ENCODE measurements at places on chromosomes 5 and 9. TPM values are rescaled to one million over a fixed set of nuclear protein-coding genes. Genes with fewer than 3 reads are reported as not detected.
A peak's percentile ranks its signal among the peaks of the same experiment; 100 is the strongest.

DNA sequence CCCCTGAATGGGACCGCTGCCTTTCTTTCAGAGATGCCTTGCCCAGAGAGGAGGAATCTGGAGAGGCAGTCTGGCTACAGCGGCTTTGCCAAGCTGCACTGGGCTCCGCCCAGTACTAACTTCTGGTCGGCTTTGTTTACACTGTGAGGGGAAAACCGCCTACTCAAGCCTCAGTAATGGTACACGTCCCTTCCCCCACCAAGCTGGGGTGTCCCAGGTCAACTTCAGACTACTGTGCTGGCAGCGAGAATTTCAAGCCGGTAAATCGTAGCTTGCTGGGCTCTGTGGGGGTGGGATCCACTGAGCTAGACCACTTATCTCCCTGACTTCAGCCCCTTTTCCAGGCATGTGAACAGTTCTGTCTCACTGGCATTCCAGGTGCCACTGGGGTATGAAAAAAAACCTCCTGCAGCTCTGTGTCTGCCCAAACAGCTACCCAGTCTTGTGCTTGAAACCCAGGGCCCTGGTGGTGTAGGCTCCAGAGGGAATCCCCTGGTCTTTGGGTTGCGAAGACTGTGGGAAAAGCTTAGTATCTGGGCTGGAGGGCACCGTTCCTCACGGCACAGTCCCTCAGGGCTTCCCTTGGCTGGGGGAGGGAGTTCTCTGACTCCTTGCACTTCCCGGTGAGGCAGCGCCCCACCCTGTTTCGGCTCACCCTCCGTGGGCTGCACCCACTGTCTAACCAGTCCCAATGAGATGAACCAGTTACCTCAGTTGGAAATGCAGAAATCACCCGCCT, 171.2 kb downstream of the CWC27 start:
- no peak overlapping the region for H3K4me3 ChIP-seq
- H3K27ac ChIP-seq = no peak overlapping the region
- H3K4me1 ChIP-seq = no peaks in the 10 kb centered on the region
- no peaks in the 10 kb centered on the region for H3K27me3 ChIP-seq
- no peak for DNase-seq

DNA sequence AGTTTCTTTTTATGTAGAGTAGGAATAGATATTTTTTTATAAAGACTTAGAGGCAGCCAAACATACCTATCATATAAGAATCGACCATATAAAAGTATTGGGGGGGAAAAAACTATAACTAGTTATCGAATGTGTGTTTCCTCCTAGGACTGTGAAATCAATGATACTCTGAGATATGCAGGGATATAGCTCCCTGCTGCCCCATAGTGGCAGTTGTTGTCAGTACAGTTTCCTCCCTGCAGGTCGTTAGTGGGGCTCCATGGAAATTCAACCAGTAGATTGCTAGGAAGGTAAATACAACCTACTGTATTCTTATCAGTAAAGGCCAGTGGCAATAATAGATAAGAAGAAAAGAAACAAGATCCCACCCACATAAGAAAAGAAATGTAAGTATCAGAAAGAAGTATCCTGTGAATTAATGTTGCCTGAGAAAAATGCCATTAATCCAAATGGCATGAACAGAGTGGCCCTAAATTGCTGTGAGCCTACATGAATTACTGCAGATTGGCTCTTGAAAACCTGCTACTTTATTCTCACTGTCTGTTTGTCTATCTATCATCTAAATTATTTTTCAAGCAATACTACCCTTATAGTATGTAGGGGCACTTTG, 136.9 kb upstream of the FBN2 start:
- H3K27ac ChIP-seq = no peak overlapping the region
- no peak overlapping the region for H3K4me3 ChIP-seq
- no peaks in the 10 kb centered on the region for H3K4me1 ChIP-seq
- no peak for DNase-seq
- no peaks in the 10 kb centered on the region for H3K27me3 ChIP-seq

GRCh38 chr9:124776618-124776953, 347 bp upstream of the OLFML2A start:
- no peak for DNase-seq
- H3K27me3 ChIP-seq = no peaks in the 10 kb centered on the region
- peak overlapping the region; percentile 70 for H3K4me3 ChIP-seq
- no peak overlapping the region for H3K27ac ChIP-seq

NPR3 gene
- total RNA-seq = 2.2 TPM

SIL1 gene
- total RNA-seq = 41.0 TPM

GRCh38 chr5:2375757-2376250, 375.7 kb downstream of the IRX2 start:
- H3K36me3 ChIP-seq = no peaks in the 10 kb centered on the region
- DNase-seq = no peak
- H3K4me1 ChIP-seq = no peaks in the 10 kb centered on the region
- H3K4me3 ChIP-seq = no peak overlapping the region

- H3K27ac ChIP-seq = no peak overlapping the region
- H3K4me3 ChIP-seq = no peak overlapping the region
- H3K36me3 ChIP-seq = no peaks in the 10 kb centered on the region
- H3K27me3 ChIP-seq = no peaks in the 10 kb centered on the region
- no peak for DNase-seq
Measured at GRCh38 chr9:79799691-79800335, 228.0 kb downstream of the TLE4 start.

TEX48 gene
- total RNA-seq = not detected

DNA sequence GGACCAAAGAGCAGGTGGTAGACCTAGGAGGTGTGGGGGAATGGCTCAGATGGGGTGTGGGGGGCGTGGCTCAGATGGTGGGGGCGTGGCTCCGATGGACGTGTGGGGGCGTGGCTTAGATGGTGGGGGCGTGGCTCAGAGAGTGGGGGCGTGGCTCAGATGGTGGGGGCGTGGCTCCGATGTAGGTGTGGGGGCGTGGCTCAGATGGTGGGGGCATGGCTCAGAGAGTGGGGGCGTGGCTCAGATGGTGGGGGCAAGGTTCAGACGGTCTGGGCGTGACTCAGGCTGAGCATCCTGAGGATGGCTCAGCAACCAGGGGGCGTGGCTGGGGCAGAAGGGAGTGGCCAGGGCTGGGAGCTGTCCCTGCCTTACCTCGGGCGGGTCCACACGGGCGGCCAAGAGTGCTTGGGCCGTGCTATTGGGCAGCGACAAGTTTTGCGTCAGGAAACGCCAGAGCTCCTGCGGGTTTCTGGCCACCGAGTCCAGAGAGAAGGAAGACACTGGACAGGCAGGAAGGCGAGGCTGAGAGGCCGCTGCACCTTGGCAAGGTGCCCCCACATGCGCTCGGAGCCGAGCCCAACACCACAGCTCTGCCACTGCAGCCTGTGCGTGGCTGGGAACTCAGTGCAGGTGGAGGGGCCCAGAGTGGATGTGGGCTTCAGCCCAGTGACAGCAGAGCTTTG, 5.9 kb downstream of the ABCA2 start:
- H3K27me3 ChIP-seq = no peaks in the 10 kb centered on the region
- DNase-seq = peak; percentile 81
- H3K27ac ChIP-seq = no peak overlapping the region
- H3K4me3 ChIP-seq = no peak overlapping the region
- H3K4me1 ChIP-seq = peaks cover 9% of the 10 kb centered on the region

DNA sequence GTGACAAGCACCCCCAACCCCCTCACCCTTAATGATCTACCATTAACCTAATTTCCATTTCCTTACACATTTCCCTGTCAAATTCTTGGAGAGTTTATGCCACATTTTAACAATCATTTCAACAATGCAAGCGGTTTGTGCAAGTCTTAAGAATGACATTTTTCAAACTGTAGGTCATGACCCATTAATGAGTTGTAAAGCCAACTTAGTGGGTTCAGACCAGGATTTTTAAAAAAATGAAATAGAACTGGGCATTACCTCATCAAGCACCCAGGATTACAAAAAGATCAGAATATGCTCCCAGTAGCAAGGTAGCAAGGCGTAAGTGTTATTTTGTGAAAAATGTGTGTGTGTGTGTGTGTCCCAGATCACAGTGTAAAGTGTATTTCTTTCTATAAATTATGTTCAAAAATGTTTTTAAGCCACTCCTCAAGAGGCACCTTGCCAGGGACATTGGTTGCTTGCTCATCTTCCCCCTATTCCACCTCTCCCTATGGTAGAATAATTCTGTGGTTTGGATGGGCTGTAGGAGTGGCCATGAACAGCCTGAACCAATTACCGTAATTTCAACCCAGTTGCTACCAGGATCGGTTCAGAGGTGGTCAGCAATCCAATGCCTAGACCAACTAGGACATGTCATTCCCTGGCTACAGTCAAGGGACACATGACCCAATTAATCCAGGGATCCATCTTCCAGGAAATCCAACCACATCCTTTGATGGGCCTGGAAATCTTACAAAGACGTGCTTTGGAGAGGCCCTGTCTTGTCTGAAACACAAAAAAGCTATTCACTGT, 14.4 kb upstream of the TGFBR1 start:
- no peaks in the 10 kb centered on the region for H3K4me1 ChIP-seq
- no peaks in the 10 kb centered on the region for H3K27me3 ChIP-seq
- H3K27ac ChIP-seq = no peak overlapping the region
- DNase-seq = no peak
- no peaks in the 10 kb centered on the region for H3K36me3 ChIP-seq
- no peak overlapping the region for H3K4me3 ChIP-seq

GALNT10 gene
- total RNA-seq = 5.7 TPM

- H3K27me3 ChIP-seq = no peaks in the 10 kb centered on the region
- H3K4me1 ChIP-seq = no peaks in the 10 kb centered on the region
- no peak for DNase-seq
- H3K4me3 ChIP-seq = no peak overlapping the region
Measured at GRCh38 chr5:129481161-129481560, 21.1 kb downstream of the ADAMTS19 start.

- no peak overlapping the region for H3K4me3 ChIP-seq
- no peak for DNase-seq
- H3K27me3 ChIP-seq = no peaks in the 10 kb centered on the region
- H3K27ac ChIP-seq = no peak overlapping the region
- no peaks in the 10 kb centered on the region for H3K36me3 ChIP-seq
Measured at GRCh38 chr5:31232273-31232888, 38.9 kb downstream of the CDH6 start.

PRKAA1 gene
- 36.5 TPM for total RNA-seq

DNA sequence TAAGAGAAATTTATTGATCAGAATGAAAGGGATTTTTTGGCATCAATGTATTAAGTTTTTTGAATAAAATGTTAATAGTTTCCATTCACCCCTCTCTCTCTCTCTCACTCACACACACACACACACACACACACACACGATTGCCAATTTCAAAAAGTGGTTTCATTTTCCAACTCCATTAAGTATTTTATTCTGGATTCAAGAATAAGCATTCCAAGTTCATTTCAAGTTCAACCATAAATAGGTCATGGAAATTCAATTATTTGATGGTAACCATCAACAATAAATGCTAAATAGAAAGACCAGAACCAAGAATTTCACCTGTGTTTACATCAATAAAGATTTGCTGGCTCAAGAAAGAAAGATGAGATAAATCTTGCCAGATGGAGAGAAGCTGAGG, 171.6 kb downstream of the ADAMTS12 start:
- H3K36me3 ChIP-seq = no peaks in the 10 kb centered on the region
- no peaks in the 10 kb centered on the region for H3K4me1 ChIP-seq
- no peak overlapping the region for H3K27ac ChIP-seq

- no peak overlapping the region for H3K27ac ChIP-seq
- no peaks in the 10 kb centered on the region for H3K4me1 ChIP-seq
- no peaks in the 10 kb centered on the region for H3K27me3 ChIP-seq
- H3K4me3 ChIP-seq = no peak overlapping the region
Measured at GRCh38 chr9:38180656-38181055, 111.6 kb upstream of the SHB start.

DNA sequence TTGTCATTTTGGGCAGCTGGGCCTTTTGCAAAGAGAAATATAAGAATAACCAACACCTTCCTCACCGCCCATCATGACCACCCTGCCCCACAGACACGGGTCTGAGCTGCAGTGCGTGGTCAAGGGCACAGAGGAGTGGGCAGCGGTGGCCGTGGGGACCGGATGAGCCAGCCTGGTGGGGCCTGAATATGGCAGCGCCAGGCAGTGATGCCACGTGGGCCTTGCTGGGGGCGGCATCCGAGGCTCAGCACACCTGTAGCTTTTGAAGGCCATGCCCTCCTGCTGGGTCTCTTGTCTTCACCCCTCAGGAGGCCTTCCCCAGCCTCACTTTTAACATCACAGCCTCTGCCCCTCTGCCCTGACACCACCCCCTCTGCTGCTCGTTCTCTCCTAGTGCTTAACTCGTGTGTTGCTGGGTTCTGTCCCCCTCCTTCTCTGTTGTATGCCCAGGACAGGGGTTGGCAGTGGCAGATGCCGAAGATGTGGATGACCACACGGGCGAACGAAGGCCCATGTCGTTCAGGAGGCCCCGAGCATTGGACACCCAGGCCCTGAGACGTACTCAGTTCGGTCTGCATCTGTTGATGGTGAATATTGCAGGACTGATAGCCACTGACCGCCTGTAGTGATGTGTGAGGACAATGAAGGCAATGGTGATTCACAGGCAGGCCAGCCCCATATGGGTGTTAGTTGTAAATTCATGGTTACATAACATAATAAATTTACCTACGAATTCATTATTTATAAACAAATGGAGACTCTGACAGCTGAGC, 46.0 kb downstream of the AHRR start:
- H3K27me3 ChIP-seq = no peaks in the 10 kb centered on the region
- no peak for DNase-seq
- no peaks in the 10 kb centered on the region for H3K36me3 ChIP-seq
- H3K4me3 ChIP-seq = no peak overlapping the region
- H3K4me1 ChIP-seq = no peaks in the 10 kb centered on the region

DNA sequence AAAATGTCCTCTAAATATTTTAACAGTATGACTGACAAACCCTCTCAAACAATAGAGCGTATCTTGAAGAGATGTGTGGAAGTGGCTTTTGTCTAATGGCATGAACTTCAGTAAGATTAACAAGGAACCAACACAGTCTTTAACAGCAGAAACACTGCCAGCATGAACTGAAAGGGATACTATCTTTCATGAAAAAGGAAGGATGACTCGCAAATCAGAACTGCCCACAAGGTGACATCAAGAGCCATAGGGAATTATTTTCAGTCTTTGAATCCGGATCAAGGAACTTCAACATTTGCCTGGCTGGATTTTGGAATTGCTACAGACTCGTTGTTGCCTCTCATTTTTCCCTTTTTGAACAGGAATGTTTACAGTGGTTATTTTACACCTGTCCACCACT, 5.1 kb upstream of the HEXB start:
- peaks cover 3% of the 10 kb centered on the region for H3K27me3 ChIP-seq
- H3K4me3 ChIP-seq = no peak overlapping the region
- H3K27ac ChIP-seq = no peak overlapping the region
- no peaks in the 10 kb centered on the region for H3K4me1 ChIP-seq

DNA sequence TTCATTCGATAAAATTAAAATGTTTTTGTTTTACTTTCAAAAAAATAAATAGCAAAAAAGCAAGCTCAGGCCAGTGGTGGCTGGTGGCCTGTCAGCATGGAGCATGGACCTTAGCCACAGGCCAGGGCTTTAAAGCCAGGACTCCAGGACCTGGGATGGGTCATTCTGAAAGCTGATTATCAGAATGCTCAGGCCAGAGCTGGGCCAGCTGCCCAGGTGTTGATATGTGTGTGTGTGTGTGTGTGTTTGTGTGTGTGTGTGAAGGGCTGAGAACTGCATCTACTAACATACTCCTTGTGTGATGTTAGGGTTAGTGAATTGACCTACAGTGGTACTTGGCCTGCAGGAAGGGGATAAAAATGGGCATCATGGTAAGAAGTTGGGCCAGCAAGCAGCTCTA, 21.5 kb downstream of the PALM2AKAP2 start:
- H3K27me3 ChIP-seq = no peaks in the 10 kb centered on the region
- H3K36me3 ChIP-seq = no peaks in the 10 kb centered on the region
- no peak overlapping the region for H3K4me3 ChIP-seq
- DNase-seq = no peak

Data from psoas muscle (tissue), 8 donors.